ENCODE measurements at places on chromosomes 13 and 19.

GRCh38 chr19:33219261-33219815 lies 6.3 kb downstream of the SLC7A10 start:
- DNase-seq, result no peak

DNA sequence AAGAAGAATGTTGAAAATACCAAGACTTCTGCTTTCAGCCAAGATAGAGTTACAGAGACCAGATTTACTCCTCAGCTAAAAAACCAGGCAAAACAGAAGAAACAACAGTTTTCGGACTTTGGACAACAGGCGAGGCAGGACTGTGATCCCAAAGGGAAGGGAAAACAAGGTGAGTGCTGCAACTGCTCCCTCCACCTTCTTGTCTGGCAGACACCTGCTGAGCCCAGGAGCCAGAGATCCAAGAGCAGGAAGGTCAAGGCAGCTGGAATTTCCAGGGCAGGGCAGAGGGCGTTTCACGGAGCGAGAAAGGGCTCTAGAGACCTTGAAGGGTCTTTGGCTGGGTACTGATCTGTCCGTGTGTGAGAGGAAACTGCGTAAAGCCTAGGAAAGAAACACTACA lies 32.9 kb upstream of the SLC7A9 start:
- DNase-seq, result no peak

DNA sequence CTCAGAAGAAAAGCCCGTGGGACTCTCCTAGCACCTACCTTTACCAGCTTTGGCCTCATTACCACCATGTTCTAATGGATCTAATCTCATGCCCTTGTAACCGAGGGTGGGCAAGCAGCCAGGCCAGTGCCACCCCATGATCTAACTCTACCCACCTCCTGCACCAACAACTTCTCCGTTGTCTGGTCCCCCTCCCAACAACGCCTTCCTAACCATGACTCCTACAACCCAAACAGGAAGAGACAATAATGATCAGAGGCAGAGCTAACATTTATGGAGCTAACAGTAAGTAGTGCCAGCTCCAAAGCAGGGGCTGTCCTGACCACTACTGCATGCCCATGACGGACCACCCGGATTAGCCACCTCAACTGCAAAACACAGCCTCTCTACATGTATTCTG lies 3.5 kb downstream of the USP12 start:
- DNase-seq, result no peak

DNA sequence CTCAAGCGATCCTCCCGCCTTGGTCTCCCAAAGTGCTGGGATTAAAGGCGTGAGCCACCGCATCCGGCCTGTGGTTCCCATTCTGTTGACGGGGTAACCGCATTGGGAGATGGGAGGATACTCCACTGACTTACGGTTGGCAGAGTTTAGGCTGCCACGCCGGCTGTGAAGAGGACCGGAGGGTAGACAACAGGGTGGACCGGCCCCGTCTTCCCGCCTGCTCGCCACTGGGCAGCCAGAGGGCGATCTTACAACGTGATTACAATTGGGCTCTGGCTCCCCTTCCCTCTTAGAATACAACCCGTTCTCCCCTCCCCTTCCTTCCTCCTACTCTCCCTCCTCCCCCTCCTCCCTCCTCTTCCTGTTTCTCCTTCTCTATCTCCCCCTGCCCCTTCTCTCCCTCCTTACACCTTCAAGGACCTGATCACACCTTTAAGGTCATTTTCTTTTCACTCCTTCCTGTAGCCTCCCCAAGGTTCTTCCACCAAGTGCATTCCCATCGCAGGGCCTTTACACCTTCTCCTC lies 957 bp upstream of the CCDC194 start:
- DNase-seq, result no peak

DNA sequence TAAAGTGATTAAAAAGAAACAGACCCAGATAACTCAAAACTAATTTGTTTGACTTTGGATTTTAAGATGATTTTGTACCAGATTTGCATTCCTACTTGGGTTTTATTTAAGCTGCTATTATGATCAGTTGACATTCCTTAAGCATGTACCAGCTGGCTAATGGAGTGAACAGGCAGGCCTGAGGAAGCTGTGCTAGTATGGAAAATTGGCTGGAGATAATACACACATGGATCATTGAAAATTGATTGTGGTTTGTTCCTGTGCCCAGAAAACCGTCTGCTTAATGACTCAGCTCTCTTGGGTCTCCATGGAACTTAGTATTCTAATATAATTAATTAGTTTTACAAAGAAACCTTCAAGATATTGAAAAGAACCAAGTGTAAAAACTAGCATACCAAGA lies 22.6 kb downstream of the POLR1D start:
- no peak for DNase-seq

DNA sequence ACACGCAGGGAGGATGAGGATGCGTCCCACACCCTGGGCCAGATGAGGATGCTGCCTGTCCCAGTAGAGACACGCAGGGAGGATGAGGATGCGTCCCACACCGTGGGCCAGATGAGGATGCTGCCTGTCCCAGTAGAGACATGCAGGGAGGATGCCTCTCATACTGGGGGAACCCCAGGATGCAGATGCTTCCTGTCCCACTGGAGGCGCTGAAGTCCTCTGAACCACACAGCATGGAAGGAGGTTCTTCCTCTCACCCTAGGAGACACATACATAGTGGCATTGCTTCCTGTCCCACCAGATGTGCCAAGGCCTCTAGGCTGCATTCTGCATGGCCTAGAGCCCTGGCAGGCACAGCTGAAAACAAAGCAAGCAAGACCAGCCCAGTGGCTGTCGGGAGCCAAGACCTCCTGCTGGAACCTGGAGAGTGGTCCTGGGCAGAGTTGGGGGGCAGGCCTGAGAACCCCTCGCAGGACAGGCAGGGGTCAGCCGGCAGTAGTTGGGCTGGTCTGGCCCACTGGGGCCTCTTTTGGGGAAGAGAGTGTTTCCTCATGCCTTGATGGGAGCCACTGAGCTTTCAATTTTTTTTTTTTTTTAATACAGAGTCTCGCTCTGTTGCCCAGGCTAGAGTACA lies 4.3 kb downstream of the HPN start:
- no peak for DNase-seq

DNA sequence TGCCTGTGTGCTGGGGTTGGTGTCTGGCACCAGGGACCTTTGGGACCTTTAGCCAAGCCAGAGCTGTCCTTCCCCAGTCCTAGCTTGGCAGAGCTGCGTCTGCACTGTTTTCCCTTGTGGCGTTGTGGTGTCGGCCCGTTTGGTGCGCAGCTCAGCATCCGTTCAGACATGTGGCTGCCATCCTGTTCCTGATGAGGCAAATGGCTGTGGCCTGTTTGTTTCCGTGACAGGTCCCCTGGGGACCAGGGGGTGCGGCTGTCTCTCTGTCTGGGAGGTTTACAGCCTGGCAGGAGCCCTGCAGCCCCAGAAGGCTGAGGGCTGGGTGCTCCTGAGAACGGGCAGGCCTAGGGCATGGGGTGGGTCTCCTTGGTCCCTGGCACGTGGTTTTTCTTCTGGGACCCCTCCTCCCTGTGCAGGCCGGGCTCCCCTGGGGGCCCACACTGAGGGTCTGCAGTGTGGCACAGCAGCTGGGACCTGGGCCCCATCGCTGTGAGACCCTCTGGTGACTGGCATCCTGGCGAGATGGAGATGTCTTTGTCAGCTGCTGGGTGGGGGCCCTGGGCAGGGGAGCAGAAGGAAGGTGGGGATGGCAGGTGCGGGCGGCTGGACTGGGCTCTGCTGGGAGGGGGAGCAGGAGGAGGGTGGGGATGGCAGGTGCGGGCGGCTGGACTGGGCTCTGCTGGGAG lies 4.0 kb downstream of the SPPL2B start:
- DNase-seq, result no peak

DNA sequence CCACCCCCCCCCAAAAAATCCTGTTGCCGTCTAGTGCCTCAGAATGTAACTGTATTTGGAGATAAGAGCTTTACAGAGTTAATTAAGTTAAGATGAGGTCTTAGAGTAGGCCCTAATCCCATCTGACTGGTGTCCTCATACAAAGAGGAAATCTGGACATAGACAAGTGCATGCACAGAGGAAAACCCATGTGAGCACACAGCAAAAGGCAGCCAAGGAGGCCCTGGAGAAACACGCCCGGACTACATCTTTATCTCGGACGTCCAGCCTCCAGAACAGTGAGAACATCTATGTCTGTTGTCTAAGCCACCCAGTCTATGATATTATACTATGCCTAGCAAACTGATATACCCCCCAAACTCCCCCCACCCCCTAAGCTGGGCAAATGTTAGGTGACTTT lies 193.8 kb downstream of the KATNAL1 start:
- no peak for DNase-seq

- peak; percentile 33 for DNase-seq
These were observed 28.5 kb downstream of the ZNF266 start for GRCh38 chr19:9406798-9407352.

- no peak for DNase-seq
These were observed 16.3 kb upstream of the TCF3 start for GRCh38 chr19:1668486-1669270.

DNA sequence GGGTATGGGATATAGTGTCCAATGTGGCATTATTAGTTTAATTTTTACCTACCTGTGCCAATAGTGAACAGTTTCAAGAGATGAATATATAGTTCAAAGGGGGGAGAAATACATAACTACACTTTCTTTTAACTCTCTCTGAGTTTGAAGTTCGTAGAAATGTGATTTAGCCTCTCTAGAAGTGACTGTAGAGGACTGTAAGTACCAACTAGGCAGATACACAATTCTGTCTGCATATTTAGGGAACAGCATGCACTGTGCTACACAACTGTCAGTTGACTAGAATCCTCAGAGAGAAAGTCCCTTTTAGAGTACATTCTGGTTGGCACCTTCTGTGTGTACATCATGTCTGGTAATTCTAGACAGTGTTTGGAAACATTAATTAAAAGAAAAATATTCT lies 17.5 kb upstream of the ZNF90 start:
- no peak for DNase-seq

- DNase-seq, result no peak
These were observed 12.9 kb downstream of the OR7C2 start for GRCh38 chr19:14954071-14954655.

DNA sequence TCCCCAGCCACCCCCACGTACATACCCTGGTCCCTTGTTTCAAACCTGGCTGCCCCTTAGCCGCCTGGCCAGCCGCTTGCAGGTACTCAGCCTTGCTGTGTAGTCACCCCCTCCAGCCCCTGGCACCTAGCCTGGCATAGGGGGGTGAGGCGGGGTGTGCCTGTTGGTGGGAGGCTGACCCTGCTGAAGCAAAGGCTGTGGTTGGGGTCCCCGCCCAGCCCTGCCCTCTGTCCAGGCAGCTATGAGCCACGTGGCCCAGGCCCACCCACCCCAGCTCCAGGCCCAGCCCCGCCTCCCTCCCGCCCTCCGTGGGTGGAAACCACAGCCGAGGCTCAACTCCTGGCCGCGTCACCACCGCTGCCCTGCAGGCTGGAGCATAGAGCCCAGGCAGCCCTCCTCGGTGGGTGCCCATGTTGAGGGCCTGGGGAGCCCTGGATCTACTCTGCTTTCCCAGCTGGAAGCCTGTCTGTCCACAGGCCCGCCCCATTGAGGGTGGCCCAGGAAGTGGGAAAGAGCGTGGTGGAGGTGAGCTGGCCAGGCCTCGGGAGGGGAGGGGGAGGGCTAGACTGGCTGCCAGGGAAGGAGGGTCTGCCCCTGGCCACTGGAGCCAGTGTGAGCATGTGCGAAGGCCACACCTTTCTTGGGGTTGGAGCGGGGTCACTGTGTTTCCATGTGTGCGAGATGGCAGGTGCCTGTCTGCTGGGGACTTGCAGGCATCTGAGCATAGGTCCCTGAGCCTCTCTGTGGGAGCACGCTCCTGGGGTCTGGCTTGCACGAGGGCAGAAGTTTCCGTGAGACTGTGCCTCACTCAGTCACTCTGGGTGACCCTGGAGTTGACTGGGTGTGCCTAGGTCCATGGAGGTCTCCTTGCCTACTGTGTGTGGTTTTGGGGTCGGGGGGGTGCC lies 31.0 kb downstream of the PAK4 start:
- no peak for DNase-seq

DNA sequence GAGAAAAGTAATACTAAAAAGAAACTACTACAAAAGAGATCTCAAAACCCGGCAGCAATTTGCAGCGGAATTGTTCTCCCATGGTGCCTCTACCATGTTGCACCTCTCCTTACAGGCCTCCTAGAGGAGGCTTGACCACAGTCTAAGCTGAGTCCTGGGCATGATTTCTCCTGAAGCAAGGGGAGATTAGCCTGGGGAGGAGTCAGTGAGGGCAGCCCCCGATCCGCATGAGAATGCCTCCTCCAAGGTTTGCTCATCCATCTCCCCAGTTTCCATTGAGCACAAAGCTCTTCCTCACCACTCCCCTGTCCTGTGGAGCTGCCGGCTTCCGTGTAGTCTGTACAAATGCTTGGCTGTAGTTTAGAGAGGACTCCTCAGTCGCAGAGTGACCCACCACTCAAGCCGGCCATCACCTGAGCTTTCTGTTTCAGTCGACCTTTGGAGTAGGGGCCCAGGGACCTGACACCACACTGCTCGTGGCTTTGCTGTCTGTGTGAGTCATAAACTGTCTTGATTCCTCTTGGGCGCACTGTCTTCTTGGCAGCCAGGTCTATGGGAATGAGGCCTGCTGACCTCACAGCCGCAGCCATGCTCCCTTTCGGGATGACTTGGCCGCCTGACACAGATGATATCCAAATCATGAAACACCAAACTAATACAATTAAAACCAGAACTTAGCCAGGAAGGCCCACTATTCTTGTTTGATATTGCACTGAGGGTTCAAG lies 72.3 kb downstream of the C1QTNF9 start:
- DNase-seq, result no peak

DNA sequence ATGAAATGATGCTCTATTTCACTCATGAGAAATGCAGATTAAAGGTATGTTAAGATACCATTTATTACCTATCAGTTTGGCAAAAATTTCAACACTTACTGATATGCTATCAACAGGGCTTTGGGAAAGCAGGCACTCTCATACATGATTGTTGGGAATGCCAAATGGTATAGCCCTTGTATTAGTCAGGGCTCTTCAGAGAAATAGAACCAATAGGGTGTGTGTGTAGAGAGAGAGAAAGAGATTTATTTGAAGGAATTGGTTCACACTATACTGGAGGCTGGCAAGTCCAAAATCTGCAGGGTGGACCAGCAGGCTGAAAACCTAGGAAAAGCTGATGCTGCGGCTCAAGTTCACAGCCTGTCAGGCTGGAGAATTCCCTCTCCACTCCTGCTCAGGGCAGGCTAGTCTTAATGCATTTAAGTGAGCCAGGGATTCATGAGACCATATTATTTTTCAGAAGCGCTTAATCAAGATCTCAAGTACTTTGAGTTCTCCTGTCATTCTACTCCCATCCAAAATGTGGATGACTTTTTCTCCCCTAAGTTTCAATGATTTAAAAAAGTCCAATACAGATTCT lies 72.4 kb downstream of the NHLRC3 start:
- DNase-seq, result no peak

GRCh38 chr19:38693380-38694223 lies 46.2 kb downstream of the ACTN4 start:
- DNase-seq, result no peak

DNA sequence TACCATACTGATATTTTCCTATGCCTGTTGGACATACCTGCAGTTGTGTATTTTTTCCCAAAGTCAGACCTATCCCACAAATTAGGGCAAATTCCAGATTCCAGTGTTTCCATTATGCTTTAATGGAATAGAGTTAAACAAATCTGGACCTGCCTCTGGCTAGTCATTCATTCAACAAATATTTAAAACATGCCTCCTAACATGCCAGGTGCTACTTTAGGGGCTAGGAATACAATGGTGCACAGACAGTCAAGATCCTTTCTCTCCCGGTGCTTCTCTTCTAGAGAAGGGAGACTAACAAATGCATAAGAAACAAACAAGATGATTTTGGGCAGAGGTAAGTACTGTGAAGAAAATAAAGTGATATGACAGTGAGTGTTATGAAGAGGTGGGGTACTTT lies 7.5 kb upstream of the WDFY2 start:
- no peak for DNase-seq

- no peak for DNase-seq
These were observed 31.2 kb downstream of the KATNAL1 start for GRCh38 chr13:30276178-30276577.
